ENCODE measurements at places on chromosomes 7 and 10.

GRCh38 chr7:47342296-47343060 is 239.4 kb downstream of the TNS3 start:
- no peak for DNase-seq

- no peak for DNase-seq
Observed at GRCh38 chr10:123140983-123141390, 5.2 kb downstream of the HMX3 start.

DNA sequence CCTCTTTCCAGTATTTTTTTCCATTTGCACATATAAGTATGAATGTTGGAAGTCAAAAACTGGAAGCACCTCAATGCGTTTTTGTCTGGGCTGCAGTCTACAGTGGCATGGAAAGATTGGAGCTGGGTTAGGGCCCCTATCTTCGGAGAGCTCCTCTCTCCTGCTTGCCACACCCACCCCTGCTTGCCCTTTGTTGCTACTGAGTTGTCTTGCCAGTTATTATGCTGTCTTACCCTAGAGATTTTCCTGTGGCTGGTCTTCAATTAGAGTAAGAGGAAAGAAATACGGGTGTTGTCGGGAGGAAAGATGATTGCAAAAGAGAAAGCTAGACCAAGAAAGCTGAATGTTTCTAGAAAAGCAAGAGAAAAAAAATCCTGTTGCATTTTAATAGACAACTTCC is 228.9 kb upstream of the CELF2 start:
- no peak for DNase-seq

DNA sequence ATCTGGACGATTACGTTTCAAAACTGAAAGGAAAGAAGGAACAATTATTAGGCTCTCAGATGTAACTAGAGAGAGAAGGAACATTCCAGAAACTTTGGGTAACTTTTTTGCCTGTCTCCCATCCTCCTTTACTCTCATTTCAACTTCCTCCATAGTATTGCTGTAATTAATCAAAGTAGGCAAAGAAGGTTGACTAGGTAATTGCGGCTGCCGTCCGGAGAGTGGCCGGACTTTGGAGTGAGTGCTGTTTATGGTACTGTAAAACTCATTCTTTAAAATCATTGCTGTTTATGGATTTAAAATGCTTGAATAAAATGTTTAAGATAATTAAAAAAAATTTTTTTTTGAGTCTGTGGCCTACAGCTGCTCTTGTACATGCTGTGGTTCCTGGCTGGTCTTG is 56.4 kb downstream of the RBM33 start:
- DNase-seq = no peak

- DNase-seq = no peak
Observed at GRCh38 chr7:13411151-13411550, 578.3 kb downstream of the ETV1 start.

GRCh38 chr10:71393841-71394475 is 2.8 kb upstream of the CDH23 start:
- no peak for DNase-seq

- no peak for DNase-seq
Observed at GRCh38 chr10:10526846-10527245, 490.8 kb upstream of the CELF2 start.

- DNase-seq = peak; percentile 33
Observed at GRCh38 chr7:141585592-141586510, 34.6 kb downstream of the AGK start.

- no peak for DNase-seq
Observed at GRCh38 chr7:1124816-1125602, 35.0 kb downstream of the ZFAND2A start.

GRCh38 chr7:151592330-151592729 is 72.6 kb upstream of the RHEB start:
- DNase-seq = no peak

GRCh38 chr10:79266543-79267312 is 80.5 kb upstream of the PPIF start:
- no peak for DNase-seq

DNA sequence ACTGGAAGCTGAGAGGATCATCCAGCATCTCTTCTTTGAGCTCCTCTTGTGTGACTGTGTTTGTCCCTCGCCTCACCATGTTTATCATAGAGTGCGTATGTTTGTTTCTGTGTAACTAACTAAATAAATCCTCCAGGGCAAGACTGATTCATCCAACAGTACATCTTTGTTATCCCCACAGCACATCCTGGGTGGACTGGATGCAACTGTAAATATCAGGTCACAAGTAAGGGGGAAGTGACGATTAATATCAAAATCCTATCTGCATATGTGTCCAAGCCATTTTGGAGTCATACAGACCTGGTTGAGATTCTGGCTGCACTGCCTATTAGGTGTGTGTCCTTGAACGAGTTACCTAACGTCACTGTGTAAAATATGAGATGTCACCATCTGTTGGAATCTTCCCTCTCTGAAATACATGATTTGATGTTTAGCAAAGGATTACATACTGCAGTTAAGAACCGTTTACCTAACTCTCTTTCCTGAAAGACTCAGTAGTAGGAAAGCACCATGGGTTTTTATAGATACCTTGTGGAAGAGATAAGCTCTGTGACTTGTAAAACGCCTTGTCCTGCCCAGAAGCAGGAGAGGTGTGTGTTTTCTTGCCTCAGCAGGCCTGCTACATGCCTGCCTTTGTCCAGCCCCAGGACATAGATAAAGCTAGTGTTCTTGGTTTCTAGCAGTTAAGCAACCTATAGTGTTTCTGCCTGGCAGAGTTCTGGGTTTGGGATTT is 25.8 kb downstream of the WBP1L start:
- no peak for DNase-seq

- no peak for DNase-seq
Observed at GRCh38 chr10:78614267-78614666, 454.5 kb upstream of the ZMIZ1 start.

GRCh38 chr7:34430456-34430855 is 227.6 kb upstream of the NPSR1 start:
- DNase-seq = no peak

- DNase-seq = no peak
Observed at GRCh38 chr10:92419740-92420545, 129.0 kb downstream of the MARCHF5 start.

GRCh38 chr10:13048762-13049161 is 47.2 kb upstream of the CCDC3 start:
- DNase-seq = no peak

DNA sequence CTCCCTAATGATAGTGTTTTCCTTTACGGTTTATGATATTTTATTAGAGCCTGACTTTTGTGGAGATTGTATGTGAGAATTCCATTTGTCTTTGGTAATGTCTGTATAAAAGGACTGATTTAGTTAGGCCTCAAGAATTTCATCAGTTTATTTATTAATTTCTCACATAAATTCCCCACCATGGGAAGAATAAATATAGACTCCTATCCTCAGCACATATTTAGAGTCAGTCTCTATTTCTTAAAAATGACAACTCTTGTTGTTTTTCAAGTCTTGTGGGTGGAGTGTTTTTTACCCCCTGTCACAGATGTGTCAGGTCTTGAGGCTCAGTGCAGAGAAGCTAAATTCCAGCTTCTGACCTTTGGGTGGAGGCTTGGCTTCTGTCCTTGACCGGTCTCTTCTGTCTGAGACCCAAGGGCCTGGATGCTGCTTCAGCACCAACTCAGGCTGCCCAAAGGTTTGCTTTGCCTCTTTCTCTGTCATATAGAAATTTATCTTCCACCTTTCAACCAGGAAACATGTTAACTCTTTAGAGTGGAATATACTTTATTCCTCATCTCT is 117.3 kb upstream of the INHBA start:
- no peak for DNase-seq

- DNase-seq = no peak
Observed at GRCh38 chr7:41122256-41122987, 580.5 kb downstream of the INHBA start.

DNA sequence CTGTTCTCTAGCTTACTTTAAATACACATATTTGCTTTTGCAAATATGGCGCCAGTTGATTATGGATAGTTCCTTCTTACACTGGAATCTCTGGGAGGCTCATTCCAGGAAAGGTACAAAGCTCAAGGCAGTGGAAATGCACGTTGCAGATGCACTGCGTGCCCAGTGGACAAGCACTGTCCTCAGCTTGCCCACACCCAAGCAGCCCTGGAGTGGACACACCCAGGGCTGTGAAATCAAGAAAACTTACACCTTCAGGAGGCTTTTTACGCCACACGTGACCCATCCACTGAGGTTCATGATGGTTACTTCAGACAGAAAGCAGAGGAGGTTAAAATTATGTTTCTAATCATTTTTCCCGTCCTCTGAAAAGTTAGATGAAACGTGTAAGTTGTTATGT is 248.5 kb downstream of the VTI1A start:
- DNase-seq = no peak

DNA sequence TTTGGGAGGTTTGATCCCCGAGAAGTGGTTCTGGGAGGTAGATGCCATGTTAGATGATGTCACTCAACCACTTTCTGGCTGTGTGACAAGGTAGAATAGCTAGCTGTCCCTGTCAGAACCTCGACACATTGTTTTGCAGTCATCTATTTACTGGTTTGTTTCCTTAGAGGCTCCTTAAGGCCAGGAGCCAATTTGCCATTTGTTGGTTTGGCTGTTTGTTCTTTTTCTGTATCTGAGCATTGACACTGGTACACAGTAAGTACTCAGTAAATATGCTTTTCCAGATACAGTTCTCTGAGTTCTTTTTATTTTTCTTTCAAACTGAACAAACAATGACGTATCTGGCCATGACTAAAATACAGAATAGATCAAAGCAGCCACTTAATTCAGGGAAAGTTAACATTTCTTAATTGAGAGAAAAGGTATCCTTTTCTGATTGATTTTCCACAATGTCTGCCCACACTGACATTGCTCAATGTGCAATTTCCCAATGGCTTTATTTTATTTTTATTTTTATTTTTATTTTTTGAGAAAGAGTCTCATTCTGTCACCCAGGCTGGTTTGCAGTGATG is 121.6 kb downstream of the SPAG6 start:
- no peak for DNase-seq

DNA sequence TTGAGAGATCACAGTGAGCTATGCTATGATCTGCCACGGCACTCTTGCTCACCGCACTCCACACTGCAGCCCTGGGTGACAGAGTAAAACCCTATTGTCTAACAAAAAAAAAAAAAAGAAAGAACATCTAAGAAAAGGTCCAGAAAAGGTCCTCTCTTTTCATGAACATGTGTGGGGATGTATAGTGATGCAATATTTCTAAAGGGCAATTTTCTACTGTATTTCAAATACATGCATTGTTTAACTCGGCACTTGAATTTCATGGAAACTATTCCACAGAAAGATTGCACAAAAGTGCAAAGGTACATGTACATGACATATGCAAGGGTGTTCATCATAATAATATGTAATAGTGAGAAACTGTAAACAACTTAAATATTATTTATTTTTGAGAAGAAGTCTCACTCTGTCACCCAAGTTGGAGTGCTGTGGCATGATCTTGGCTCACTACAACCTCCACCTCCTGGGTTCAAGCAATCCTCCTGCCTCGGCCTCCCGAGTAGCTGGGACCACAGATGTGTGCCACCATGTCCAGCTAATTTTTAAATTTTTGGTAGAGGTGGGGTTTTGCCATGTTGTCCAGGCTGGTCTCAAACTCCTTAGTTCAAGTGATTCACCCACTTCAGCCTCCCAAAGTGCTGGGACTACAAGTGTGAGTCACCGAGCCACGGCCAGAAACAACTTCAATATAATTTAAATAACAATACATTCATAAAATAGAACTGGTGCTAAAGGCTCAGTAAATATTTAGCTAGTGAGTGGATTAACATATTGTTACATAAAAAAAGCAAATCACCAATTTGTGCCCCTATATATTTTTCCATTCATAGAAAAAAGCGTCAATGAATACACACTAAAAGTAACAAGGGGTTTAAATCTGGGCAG is 1.3 kb upstream of the PPRC1 start:
- DNase-seq = no peak

- no peak for DNase-seq
Observed at GRCh38 chr7:42945821-42946626, 13.8 kb downstream of the MRPL32 start.

DNA sequence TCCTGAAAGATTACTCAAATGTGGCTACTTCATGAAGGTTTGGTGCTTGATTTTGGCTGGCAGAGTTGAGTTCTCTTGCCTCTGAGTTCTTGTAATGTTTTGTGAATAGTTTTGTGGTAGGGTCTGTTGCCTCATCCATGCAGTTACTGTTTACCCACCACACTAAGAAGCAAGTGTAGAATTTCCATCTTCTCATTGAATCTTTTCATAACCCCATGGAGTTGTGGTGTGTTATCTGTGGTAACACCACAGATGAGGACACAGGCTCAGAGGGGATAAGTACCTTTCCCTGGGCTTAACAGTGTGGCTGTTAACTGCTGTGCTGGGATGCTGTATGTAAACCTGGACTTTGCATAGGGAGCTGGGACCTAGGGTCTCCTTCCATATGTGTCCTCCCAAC is 186.3 kb downstream of the CAMK1D start:
- DNase-seq = no peak

GRCh38 chr10:124701435-124701834 is 42.7 kb downstream of the FAM53B start:
- no peak for DNase-seq

- DNase-seq = no peak
Observed at GRCh38 chr10:25280573-25280972, 105.8 kb downstream of the GPR158 start.

DNA sequence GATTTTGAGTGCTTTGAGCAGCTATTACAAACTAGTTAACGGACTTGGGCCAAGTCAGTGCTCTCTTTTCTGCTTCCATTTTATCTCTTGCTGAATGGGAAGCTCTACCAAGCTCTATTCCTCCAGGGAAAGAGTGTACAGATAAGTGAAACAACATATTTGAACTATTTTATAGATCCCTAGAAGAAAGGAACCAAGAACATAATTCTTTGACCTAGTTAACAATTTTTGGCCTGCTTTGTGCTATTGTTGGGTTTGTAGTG is 244.8 kb downstream of the PRKG1 start:
- no peak for DNase-seq

DNA sequence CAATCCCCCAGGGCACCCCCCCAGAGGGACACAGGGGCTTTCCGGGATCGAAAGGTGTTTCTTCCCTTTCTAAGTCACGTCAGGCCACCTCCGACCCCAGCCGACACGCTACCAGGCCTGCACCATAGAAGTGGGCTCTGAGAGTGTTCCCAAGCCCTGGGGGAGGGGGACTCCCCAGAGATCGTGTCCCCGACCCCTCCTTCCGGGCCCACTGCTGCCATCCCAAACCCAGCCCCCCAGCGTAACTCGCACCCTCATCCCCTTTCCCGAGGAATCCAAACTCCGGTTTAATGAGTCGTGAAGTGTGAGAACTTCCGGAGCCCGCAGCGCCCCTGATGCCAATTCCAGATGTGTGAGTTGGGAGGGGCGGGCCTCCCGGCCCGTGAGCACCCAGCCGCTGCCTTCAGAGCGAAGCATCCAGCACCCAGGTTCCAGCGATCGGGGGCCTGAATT is 11.3 kb downstream of the UNCX start:
- DNase-seq = no peak
